Right atrium auricular region (tissue), 2 donors: ENCODE measurements at places on chromosomes 3 and 15.

DNA sequence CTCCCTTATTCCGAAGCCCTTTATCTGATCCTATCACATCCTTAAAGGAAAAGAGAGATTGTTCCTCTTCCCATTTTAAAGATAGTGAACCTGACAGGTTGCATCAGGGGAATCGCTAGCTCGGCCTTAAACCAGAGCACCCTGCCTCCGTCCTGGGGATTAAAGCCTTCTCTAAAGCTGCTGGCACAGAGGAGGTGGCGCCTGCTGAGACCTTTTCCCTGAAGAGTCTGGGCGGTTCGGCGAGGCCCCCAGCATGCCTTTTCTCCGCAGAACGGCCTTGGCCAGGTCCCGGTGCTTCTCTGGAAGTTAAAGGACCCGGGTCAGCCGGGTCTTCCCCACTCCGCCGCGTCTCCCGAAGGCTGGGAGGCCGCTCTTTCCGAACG, 593 bp downstream of the FAM219B start:
- no peak for DNase-seq

DNA sequence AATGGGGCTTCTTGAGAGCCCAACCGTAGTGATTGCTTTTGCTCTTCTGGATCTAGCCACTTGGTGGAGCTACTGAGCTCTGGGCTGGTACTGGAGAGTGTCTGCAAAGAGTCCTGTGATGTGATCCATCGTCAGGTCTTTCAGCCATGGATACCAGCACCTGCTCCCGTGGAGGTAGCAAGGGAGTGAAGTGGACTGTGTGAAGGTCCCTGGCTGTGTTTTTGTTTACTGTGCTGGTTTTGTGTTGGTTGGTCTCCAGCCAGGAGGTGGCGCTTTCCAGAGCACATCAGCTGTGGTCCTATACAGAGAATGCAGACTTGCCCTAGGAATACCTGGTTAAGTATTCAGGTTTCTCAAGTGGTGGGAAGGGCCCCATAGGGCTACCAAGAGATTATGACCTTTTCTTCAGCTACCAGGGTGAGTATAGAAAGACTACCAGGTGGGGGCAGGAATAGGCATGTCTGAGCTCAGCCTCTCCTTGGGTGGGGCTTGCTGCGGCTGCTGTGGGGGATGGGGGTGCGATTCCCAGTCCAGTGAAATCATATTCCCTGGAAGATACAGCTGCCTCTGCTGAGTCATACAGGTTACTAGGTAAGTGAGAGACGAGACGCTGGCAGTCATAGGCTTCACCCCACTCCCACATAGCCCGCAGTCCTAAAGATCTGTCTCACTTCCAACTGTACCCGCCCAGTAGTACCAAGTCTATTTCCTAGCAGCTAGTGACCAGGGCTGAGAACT, 733.7 kb downstream of the ZNF385D start:
- DNase-seq: no peak

DNA sequence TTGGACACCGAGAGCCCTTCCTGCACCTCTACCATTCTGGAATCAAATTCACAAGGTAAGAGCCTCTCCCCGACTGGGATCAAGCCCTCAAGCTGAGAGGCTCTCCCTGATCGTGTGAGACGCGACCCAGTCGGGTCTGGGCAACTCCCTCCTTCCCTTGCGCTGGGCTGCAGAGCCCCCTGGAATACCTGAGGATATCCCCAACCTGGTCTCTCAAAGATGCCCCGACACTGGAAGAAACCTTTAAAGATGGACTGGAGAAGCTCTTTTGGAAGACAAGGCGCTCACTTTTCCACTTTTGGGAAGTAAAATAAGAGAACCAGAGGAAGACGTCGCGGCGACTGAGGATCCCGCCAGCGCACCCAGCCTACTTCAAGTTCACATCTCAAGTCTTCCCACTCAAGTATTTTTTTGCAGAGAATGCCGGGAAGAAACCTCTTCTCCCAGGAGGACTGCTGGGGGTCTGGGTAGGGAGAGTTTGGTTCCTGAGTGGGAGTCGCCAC, 33.8 kb downstream of the ZIC4 start:
- DNase-seq: no peak

GRCh38 chr3:171991166-171991565, 48.2 kb upstream of the FNDC3B start:
- no peak for DNase-seq

GRCh38 chr3:134464689-134465365, 21.0 kb downstream of the ANAPC13 start:
- no peak for DNase-seq

DNA sequence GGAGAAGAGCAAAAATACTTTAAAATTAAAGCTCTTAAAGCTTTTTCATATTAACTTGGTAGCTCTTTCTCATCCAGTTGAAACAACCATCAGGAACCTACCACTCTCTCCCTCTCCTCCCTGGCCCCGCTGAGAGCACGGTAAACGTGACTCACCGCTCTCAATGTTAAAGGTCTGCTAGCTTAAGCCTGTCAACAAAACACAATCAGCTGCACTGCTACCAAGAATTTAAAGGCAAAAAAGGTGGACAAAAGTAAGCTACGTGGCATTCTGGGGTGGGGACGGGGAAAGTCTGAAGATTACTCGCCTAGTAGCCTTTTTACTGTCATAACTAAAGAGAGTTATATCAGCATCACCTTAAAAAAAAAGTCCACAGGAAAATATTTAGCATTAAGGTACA, 8.4 kb upstream of the GP5 start:
- DNase-seq: no peak

DNA sequence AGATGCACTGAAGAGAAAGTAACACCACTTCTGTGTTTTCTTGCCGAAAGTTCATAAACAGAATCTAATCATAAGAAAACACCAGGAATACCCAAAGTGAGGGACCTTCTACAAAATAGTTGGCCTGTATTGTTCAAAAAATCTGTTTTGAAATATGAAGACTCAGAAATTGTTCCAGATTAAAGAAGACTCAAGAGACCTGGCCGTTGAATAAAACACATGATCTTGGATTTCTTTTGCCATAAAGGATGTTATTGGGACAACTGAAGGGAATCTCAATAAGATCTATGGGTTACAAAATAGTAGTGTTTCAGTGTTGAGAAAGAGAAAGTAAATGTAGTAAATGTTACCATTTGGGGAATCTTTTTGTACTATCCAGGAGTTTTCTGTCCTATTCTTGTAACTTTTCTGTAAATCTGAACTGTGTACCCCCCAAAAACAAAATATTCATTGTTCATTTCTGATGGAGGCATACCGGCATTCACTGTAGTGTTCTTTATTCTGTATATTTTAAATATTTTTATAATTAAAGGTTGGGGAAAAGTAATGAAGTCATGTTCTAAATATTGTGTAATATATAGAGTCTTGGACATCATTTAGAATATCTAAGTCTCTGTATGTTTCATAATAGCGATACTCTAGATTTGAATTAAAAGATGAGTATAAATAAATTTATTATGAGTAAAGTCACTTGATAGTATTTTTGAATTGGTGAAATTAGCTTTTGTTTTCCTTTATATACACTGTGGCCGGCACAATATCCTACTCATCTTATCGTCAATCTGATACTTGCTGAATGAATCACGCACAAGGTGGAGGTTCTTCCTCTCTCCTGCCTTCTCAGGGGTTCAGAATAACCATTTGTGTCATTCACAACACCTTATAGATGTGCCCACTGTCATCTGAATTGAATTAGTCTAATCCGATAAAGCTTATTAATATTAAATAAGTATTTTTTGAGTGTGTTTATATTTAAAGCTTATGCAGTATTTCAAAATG, 66.7 kb downstream of the TRAK1 start:
- no peak for DNase-seq

- no peak for DNase-seq
These were observed 891 bp upstream of the TOP2B start for GRCh38 chr3:25665315-25666280.

GRCh38 chr3:46464326-46465195, at the start of gene LTF:
Gene LTF (minus strand): TSS chr3:46464905. CDS start chr3:46464867, 38 bp downstream.
- peak; percentile 54 for DNase-seq

GRCh38 chr3:59677747-59678702, 628.2 kb upstream of the CFAP20DC start:
- DNase-seq: no peak

DNA sequence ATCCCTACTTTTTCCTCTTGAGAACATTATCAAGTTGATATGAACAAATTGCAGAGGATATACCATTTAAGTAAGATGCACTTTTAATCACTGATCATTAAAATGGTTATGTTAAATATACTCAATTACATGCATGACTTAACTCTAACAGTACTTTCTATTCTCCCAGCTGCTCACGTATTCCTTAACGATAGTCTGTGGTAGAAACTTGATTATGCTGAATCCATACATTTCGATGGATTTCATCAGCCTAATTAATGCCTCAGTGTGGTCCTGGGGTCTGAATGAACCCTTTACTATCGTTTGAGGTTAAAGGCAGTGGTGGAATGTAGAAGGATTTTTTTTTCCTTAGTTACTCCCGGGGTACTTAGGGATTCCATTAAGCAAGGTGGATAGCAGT, 18.6 kb downstream of the SOX2 start:
- DNase-seq: no peak

DNA sequence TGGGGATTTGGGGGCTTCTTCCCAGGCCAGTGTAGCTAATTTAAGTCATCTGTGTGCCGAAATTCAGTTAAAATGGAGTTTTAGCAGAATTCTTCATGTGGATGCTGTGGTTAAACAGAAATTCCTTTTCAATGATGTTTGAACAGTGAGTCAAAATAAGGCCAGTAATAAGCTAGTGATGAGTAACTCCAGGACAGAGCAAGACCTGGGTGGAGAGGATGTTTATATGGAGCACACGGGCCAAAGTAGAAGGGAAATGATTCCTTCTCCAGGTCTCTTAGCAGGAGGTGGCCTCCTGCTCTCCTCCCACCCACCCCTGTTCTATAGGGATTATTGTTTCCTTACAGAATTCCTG, 31.9 kb upstream of the UACA start:
- DNase-seq: no peak

DNA sequence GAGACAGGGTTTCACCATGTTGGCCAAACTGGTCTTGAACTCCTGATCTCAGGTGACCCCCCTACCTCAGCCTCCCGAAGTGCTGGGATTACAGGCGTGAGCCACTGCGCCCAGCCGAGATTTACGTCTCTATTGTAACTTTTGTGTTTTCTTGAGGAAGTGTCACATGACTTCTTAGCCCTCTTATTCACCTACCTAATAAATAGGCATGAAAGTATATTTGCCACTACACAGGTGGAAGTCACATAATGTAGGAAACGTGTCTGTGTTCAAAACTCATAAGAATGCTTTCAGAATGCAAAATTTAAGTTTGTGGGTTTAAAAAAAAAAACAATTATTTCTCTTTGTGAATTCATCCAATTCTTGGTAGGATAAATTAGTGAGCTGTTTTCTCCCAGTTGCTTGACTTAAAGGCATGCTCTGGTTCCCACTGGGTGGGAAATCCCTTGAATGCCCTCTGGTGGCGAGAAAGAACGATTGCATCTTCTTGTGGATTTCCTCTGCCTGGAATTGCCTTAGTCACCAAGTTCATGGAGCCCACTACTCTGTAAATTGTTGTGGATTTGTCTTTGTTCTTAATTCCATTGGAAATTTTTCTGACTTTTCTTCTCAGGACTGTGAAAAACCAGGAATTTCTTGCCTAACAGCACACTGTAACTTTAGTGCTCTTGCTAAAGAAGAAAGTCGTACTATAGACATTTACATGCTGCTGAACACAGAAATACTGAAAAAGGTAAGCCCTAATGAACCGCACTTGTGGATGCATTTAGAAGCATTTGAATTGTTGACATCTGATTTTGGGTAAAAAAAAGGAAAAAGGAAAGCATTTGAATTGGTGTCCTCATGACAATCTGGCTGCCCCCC, 82.2 kb upstream of the CTDSPL start:
- DNase-seq: no peak

DNA sequence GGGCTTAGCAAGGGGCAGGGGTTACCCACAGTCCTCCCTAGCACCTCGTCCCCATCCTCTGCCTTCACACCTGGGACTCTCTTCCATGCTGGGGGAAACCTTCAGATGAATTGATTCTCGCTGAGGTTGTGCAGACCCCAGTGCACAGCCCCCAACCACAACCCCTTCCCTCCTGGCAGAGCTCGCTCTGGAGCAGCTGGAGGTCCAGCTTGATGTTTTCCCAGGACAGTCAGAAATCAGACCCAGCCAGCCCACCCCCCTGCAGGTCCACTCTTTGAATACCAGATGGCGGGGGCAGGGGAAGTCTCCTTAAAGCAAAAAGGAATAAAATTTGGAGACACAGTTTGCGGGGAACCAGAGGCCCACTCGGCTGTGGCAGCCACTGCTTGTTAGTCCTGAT, 234.4 kb downstream of the XXYLT1 start:
- DNase-seq: no peak

GRCh38 chr3:71566776-71567175, 16.8 kb downstream of the FOXP1 start:
- DNase-seq: no peak

- no peak for DNase-seq
These were observed 458.5 kb upstream of the ARRDC4 start for GRCh38 chr15:97502038-97502437.

DNA sequence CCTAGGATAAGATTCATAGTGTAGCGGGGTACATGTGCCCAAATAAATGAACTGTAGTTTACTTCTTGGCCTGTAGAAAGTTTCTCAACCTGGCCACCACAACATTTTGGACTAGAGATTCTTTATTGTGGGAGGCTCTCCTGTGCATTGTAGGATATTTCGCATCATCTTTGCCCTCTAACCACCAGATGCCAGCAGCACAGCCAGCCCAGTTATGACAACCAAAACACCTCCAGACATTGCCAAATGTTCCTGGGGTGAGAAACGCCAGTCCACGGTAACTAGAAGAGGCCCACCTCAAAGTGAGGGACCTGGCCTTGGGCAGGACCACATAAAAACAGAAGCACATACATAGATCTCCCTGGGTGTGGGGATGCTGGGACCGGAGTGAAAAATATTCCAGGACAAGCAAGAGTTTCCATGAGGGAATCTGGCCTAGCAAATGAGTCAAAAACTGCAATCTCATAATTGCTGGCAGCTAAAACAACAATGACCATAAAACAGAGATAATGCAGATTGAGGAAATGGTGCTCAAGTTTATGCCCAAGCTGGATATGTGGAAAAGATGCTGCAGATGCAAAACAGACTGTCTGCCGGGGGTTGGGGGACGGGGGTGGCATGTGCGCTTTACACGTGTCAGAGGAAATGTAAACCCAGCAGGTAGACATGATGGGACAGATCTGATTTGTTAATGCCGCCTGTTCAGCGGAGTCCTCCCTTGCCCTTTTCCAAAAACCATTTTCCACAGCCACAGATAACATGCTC, 39.7 kb downstream of the ARHGEF3 start:
- DNase-seq: no peak

- DNase-seq: no peak
These were observed 51.7 kb downstream of the WDR49 start for GRCh38 chr3:167602041-167602440.

DNA sequence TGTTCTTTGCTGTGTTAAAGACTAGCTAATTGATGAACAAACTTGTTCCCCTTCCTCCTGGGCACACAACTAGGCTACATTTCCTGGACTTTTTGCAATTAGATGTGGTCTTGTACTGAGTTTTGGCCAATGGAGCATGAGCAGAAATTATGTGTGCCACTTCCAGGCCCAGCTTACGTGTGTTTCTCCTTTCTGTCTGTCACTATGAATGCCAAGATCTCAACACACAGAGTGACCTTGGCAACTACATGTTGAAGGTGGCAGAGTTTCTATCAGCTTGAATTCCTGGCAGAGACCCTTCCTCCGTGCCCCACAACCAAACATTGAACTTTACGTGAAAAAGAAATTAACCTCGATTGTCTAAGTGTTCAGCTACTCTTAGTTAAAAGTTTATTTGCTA, 81.7 kb upstream of the PIAS1 start:
- DNase-seq: no peak

GRCh38 chr15:99014803-99015697, 7.5 kb upstream of the PGPEP1L start:
- DNase-seq: no peak
